Fibroblast of skin of back (primary cell): ENCODE measurements at places on chromosomes 6 and 20.

DNA sequence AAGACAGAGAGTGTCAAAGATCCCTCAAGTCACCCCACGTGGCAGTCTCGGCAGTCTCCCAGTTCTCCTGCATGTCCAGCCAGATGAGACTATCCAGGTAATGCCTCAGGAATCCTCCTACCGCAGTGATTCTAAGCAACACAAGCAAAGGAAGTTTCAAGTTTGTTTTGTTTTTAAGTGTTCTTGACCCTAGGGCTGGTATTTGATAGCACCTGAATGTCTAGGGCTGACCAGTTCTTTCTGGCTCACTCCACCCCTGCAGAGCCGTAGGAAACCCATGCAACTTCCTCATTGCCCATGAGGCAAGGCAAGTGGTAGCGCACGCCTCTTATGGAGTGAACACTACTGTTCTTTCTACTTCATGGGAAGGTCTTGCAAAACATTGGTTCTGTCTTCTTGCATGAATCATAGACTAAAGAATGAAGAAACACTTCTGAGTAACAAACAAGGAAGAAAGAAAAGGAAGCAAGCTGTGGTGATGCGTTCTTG, 24.8 kb upstream of the FOXQ1 start:
- peak; percentile 77 for DNase-seq

DNA sequence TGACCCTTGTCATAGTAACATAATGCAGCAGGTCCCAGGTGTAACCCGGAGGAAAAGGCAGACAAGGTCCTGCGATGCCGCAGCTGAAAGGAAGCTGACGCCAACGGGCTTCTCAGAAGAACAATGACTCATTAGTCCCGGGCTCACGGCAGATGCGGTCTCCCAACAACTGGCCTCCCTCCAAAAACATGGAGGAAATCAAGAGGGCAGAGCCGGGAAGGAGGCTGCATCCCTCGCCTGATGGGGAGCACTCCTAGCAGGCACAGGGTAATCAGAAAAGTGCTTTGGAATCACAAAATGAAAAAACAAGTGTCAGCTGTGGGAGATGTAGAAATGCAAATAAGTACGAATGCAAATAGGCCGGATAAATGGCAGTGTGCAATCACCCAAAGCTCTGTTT, 165.2 kb upstream of the AGPAT4 start:
- peak; percentile 93 for DNase-seq

- DNase-seq: no peak
These were observed 8.7 kb downstream of the UBR2 start for GRCh38 chr6:42572523-42572922.

DNA sequence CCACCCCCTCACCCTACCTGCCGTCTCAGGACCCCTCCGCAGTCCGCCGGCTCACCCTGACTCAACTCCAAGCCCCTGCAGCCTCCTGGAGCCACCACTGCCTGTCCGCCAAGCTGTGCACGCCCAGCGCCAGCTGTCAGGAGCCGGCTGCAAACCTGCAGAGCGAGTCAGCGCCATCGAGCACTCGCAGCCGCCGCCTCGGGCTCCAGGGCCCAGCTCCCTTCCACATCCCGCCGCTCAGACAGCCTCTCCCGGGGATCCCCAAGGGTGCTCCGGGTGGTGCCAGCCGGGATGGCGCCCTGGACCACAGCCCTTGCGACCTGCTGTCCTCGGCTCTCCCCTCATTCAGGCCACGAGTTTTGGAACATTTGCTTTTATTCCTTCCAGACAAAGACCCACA, 4.3 kb downstream of the TNNC2 start:
- DNase-seq: peak; percentile 35

GRCh38 chr20:6732001-6732447, 35.5 kb upstream of the BMP2 start:
- DNase-seq: no peak

- peak; percentile 44 for DNase-seq
These were observed 8.6 kb downstream of the OR10C1 start for GRCh38 chr6:29447670-29448069.

GRCh38 chr6:92109256-92109655, 1310.1 kb downstream of the EPHA7 start:
- no peak for DNase-seq

DNA sequence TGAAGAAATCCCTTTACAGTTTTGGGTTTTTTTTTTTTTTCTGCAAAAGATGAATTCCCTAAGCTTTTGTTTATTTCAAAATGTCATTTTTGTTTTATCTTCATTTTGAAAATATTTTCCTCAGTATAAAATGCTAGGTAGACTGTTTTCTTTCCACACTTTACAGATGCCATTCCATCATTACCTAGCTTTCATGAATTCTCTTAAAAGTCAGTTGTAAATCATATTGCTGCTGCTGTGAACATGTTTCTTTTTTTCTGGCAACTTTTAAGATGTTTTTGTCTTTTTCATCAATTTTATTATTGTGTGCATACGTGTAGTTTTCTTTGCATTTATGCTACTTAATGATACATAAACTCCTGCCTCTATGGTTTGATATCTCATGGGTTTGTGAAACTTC, 168.3 kb downstream of the FAXC start:
- no peak for DNase-seq
